Stimulated activated CD4-positive, alpha-beta T cell treated with anti-CD3 and anti-CD28 coated beads, Interleukin-1b, Interleukin-23, amount 100 ng/mL, for 1 hour (primary cell): ENCODE measurements at places on chromosomes 4 and X.

- DNase-seq = no peak
Measured at GRCh38 chrX:30971774-30972603, 82.9 kb upstream of the TAB3 start.

GRCh38 chrX:100381619-100382018 lies 28.5 kb downstream of the PCDH19 start:
- DNase-seq = no peak

- no peak for DNase-seq
Measured at GRCh38 chr4:6225469-6225868, 25.1 kb upstream of the JAKMIP1 start.

DNA sequence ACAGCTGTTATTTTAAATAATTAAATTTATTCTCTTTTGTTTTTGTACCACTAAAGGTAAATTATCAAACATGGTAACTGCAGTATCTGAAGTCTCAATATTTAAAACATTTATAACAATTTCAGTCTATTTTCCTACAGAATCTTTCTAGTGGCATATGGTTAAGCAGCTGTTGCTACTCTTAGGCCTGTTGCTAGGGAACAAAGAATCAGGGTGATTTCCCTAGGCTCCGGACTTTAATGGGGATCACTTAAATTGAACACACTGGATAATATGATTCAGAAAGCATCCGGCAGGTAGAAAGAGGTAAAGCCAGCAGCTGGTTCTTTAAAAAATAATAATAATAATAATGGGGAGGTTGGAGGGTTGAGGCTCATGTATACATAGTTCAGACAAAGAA lies 17.6 kb downstream of the FBXO8 start:
- DNase-seq = no peak

GRCh38 chr4:4853921-4854648 lies 5.4 kb upstream of the MSX1 start:
- no peak for DNase-seq

- no peak for DNase-seq
Measured at GRCh38 chr4:102439236-102439614, 61.9 kb upstream of the NFKB1 start.

- DNase-seq = no peak
Measured at GRCh38 chr4:74158466-74159142, 686 bp downstream of the MTHFD2L start.

- DNase-seq = no peak
Measured at GRCh38 chrX:24335871-24336270, 22.0 kb upstream of the SUPT20HL2 start.

DNA sequence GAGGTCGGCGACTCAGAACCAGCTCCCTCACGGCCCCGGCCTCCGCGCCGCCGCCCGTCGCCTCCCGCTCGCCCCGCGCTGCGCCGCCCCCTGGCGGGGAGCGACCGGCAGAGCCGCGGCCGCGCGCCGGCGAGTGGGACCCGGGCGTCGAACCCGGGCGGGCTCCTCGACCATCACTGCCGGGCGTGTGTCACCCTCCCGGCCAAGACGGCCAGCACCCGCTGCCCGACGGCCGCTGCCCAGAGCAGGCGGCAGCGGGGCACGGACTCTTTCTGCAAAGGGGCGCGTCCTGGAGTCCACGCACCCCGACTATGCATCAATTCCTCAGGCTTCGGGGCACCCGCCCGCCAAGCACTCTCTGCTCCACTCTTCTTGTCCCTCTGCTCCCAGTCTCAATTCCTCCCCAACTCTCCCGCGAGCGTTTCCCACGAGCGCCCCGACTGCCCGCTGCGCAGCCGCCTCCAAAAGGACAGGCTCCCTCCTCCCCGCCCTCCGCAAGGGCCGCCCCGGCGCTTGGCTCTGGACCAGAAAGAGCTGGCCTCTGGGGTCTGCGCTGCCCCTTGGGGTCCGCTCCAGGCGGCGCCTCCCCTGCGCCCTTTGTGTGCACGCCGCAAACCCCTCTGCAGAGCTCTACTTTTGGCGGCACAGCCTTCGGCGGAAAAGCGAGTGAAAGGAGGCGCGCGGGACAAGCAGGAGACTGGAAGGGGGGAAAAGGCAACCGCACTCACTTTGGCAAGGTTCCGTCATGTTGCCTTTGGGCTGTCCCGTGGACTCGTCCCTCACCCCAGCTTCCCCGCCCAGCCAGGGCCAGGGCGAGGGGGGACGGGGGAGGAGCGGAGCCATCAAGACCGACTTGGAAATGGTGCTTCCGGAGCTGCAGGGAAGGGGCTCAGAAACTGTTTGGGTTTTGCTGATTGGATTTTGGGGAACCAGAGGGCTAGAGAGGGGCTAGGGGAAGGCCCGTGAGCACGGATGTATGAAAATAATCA lies 1.0 kb downstream of the PDE5A start:
- no peak for DNase-seq

- no peak for DNase-seq
Measured at GRCh38 chr4:130563185-130563888, 1467.4 kb downstream of the C4orf33 start.

- DNase-seq = no peak
Measured at GRCh38 chrX:78109458-78109857, 5.4 kb downstream of the PGK1 start.

GRCh38 chr4:17385403-17385802 lies 126.5 kb downstream of the QDPR start:
- DNase-seq = no peak

DNA sequence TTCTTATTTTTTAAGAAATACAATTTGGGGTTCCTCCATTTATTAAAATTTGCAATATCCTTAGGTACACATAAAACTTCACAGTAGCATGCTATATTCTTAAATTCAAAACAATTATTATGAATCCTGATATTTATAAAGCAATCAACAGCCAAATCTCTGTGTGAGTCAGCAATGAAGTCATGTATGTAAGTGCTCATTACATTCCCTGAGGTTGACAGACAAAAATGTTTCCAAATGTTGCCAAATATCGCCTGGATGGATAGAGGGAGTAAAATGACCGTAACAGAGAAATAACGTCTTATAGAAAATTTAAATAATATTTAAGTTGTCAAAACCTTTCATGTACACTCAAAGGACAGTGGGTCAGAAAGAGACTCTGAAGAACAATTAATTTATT lies 220.0 kb downstream of the PCDH18 start:
- no peak for DNase-seq

DNA sequence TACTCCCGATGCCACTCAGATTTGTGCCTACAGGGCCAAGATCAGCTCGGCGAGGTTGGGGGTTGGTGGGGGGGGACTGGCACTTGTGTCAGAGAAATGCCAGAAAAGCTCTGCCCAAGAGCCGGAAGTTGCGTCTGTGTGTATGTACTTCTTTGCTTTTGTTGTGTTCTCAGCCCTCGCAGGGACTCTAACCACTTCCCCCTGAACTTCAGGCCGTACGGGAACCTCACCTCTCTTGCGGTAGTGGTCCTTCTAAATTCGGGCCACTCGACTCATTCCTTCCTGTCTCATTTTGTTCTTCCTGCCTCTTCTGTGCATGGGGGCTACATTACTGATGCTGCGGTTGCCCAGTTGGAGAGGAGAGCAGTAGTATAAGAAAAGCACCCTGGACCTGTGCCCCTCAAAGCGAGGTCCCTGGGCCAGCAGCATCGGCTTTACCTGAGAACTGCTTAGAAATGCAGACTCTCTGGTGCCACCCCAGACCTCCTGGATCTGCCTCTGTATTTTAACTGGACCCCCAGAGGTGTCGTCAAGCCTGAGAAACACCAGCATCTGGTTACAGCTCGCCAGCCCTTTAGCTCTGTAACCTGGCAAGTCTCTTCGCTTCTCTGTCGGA lies 146.3 kb upstream of the RPS6KA3 start:
- DNase-seq = no peak

DNA sequence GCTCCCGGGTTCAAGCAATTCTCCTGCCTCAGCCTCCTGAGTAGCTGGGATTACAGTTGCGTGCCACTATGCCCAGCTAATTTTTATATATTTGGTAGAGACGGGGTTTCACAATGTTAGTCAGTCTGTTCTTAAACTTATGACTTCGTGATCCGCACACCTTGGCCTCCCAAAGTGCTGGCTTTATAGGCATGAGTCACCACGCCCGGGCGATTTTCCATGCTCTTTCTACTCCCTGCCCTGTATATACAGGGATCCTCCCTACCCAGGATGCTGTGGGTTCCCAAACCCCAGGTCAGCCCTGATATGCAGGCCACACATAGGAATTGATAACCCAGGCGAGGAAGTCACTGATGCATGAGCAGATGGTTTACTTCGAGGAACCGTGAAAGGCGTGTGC lies 31.4 kb downstream of the SSX5 start:
- DNase-seq = no peak

- no peak for DNase-seq
Measured at GRCh38 chrX:105869701-105870100, 47.4 kb downstream of the NRK start.

DNA sequence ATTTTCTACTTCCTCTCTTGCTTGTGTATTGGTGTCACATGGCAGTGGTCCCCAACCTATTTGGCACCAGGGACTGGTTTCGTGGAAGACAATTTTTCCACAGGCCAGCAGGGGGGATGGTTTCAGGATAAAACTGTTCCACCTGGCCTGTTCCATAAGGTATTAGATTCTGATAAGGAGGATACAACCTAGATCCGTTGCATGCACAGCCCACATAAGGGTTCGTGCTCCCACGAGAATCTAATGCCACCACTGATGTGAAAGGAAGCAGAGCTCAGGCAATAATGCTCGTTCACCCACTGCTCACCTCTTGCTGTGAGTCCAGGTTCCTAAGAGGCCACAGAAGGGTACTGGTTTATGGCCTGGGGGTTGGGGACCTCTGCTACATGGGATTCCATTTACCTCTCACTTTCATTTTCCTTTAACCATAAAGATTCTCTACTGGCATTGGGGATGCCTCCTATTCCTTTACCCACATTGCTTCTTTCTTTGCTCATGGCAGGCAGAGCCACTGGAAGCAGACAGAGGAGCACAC lies 38.1 kb downstream of the SEC31A start:
- DNase-seq = no peak

DNA sequence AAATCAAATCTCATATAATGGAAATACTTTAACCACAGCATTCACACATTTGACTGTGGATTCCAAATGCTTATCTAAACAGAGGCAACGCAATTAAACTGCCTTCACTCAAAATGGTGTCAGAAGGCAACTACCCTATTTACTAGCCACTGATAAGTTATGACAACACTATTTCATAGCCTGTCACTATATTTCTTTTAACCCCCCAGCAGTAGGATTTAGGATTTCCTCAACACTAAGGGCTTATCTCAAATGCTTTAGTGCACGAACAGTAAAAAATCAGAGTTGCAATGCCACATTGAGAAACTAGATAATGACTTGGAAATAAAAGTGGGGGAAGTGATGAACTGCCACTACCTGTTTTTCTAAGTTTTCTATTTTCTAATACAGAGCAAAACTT lies 66.7 kb downstream of the DHX15 start:
- DNase-seq = no peak

GRCh38 chrX:38220415-38221390 lies at the start of gene SRPX:
SRPX (minus strand) TSS chrX:38220871; CDS start chrX:38220792, 79 bp downstream.
- DNase-seq = no peak

- DNase-seq = no peak
Measured at GRCh38 chr4:73856518-73856917, 3.4 kb downstream of the PF4V1 start.

DNA sequence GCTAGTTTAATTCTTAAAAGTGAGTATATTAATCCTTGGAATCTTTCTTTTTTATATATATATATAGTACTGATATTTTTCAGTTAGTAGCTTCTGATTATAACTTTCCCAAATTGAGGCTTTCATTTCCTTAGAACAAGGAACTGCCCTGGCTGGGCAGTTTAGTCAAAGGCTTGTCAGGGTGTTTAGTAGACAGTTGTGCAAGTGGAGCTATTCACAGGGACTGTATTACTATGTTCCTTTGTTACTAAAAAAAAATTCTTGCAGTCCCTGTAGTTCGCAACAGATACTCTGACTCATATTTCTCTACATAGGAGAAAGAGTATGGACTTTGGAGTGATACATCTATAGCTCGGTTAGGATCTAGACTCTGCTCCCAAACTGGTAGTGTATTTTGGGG lies 20.8 kb downstream of the USO1 start:
- DNase-seq = no peak

GRCh38 chr4:1376841-1377605 lies 29.2 kb downstream of the NKX1-1 start:
- DNase-seq = no peak

- no peak for DNase-seq
Measured at GRCh38 chr4:77045490-77045889, 30.3 kb downstream of the CCNI start.

GRCh38 chr4:69038582-69038981 lies 57.7 kb upstream of the UGT2B7 start:
- DNase-seq = no peak

DNA sequence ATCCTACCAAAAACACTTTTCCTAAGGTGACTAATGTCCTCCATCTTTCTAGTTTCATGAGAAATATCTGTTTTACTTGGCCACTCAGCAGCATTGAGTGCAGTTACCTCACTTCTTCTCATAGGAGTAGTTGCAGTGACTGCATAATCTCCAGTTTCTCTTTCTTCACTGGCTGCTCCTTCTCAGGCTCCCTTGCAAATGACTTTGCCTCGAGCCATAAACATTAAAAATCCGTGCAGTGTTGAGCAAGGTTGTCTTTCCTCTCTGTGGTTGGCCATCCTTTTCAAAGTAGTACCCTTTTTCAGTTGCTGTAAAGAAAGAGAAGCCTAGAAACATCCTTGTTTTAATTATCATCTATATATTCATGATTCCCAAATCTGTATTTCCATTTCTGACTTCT lies 10.2 kb upstream of the PRKG2 start:
- no peak for DNase-seq

DNA sequence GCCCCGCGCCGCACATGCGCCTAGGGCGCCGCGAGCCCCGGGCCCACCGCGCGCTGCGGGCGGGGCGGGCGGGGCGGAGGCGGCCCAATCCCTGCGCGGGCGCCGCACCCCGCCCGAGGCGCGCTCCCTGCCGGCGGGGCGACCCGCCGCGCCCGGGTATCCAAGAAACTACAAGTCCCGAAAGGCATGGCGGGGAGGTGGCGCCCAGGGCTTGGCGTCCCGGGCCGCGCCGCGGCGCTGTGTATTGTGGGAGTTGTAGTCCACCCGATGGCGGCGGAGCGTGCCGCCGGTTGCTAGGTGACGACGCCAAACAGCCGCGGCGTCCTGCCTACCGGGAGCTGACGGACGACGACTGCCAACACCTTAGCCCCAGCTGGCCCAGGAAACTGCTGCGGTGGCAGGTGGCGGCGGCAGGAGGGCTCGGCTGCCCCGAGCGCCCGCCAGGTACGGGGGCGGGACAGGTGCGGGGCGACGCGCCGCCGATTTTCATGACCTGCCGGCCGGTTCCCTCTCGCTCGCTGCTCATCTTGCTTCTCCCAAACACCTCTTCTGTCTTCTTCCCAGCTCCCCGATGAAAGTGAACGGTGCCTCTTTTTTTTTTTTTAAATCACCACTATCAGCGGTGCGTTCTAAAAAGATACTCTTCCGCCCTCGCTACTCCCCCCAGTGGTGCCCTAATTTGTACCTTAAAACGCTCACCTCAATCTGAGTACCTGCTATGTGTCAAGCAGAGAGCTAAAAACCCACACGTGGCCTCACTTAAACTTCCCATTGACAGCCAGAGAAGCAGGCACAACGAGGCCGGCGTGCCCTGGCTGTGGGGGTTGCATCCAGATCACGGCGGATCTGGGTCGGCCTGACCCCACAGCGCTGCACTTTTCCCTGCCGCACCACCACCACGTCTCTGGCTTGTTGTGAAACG lies at the start of gene CFAP99:
TSS of gene CFAP99 (plus strand) at position 306 of the 922 bp plus-strand sequence.
- DNase-seq = peak; percentile 97

- no peak for DNase-seq
Measured at GRCh38 chr4:148235809-148236208, 206.4 kb downstream of the NR3C2 start.

GRCh38 chrX:8284131-8284530 lies 113.1 kb upstream of the VCX2 start:
- no peak for DNase-seq

- no peak for DNase-seq
Measured at GRCh38 chr4:174681723-174682300, 147.2 kb downstream of the GLRA3 start.
